Bone marrow (tissue), 2 donors: ENCODE measurements at places on chromosomes 7 and 10.

GRCh38 chr7:17745610-17746009 lies 194.7 kb downstream of the SNX13 start:
- no peak for DNase-seq

DNA sequence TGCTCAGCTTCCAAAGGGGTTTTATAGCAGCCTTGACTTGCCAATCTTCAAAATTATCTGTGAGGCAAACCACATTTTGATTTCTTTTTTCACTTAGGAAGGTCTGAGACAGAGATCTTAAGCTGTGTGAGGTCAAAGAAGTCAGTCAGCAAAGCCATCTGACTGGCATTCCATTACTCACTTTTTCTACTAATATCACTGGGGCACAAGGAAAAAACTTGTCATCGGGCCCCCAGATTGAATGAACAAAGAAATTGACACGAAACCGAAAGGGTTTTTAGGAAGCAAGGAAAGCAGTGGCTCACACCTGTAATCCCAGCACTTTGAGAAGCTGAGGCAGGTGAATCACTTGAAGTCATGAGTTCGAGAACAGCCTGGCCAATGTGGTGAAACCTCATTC lies 78.5 kb upstream of the FRMD4A start:
- no peak for DNase-seq

- no peak for DNase-seq
These were observed 30.6 kb downstream of the FAM237B start for GRCh38 chr7:90290244-90291113.

DNA sequence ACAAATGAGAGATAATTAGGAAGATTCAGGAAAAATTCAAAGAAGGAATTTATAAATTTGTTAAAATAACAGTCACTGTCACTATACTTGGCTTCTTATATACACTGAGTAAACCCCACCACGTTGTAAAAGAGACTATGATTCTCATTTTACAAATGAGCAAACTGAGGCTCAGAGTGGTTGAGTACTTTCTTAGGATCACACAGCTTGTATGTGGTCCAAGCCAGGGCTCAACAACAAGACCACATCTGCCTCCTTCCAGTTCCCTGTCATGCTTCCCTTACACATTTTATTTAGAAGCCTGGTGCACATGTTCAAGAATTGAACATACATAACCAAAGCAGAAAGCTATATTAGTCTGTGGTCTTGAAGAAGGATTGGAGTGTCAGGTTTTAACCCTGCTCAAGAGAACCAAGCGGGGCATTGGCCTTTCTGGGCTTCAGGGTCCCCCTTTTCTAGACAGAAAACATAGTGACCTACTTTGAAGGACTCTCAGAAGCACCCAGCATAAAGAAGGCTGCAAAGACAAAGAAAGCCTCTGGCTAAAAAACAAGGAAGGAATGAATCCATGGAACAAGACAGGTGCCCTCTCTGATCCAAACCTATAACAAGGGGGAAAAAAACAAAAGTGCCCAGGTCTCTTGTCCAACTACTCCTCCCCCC lies 846 bp downstream of the MRLN start:
- DNase-seq = no peak

- DNase-seq = no peak
These were observed 183.5 kb downstream of the POM121L12 start for GRCh38 chr7:53218730-53219504.

DNA sequence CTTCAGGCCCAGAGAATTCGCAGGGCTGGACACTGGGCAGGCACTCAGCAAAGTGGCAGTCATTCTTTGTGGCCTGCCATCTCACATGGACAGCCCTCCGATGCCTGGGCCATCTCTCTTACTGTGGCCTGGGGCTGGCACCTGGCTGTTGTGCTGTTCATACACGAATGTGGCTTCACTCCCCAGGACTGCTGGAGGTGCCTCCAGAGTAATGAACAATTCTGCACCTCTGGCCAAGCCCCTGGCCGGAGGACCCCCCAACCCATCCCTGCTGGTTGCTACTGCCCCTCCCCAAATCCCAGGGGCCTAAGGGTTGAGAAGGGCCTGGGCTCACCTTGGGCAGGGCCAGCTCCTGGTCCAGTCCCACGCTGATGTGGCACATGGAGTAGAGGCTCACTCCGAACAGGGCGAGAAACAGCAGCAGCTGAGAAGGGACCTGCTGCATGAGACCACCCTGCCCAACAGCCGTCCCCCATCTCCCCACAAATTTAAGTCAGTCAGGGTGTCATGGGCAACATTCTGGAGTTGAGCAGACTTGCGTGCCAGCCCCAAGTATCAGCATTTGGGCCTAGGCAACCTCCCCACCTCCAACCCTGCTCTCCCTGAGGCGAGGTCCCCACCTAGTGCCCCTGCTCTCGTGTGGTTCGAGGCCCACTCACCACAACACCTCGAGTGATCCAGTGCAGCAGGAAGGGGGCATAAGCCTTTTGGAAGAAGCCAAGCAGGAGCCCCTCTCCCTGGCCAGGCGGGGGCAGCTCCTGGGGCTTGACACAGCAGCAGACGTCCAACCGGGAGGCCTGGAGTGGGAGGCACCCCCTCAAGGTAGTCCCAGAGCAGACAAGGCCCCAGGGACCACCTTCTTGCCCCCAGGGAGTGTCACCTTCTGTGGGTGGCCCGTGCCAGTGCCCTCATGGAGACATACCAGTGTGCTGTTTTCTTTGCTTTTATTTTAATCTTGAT lies 9.4 kb downstream of the NPC1L1 start:
- DNase-seq = no peak

GRCh38 chr7:55173671-55174070 lies 154.9 kb downstream of the EGFR start:
- DNase-seq = no peak

DNA sequence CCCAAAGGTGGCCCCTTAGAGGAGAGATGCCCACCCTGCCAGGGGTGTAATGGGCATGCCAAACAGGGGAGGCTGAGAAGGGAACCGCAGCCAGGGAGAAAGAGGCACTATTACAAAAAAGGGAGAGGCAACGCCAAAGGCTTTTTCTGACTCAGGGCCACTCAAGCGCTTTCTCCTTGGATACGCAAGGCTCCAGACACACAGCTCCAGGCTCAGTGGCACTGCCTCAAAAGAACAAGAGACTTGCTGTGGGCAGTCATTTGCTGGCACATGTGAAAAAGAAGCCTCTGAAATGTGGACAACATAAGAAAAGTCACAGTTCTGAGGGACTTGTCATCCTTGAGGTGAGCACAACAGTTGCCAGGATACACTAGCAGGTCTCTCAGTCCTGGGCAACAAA lies 128.4 kb downstream of the DGKI start:
- DNase-seq = no peak

GRCh38 chr10:79144351-79145173 lies 75.8 kb downstream of the ZMIZ1 start:
- no peak for DNase-seq

DNA sequence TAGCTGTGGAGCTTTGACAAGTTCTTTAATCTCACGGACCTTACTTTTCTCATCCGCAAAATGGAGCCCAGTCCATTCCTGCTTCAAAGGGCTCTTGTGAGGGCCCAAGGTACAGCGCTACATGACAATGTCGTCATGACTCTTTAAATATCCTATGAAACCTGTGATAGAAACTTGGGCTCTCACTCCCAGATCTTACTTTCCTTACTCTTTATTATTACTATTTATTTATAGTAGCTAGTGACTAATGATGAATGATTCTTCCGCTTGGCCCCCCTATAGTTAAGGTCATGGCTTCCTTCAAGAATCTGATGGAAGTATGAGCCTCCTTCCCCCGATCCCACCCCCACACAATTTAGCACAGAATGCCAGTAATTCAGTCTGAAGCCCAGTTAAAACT lies 41.9 kb downstream of the RBM20 start:
- no peak for DNase-seq

DNA sequence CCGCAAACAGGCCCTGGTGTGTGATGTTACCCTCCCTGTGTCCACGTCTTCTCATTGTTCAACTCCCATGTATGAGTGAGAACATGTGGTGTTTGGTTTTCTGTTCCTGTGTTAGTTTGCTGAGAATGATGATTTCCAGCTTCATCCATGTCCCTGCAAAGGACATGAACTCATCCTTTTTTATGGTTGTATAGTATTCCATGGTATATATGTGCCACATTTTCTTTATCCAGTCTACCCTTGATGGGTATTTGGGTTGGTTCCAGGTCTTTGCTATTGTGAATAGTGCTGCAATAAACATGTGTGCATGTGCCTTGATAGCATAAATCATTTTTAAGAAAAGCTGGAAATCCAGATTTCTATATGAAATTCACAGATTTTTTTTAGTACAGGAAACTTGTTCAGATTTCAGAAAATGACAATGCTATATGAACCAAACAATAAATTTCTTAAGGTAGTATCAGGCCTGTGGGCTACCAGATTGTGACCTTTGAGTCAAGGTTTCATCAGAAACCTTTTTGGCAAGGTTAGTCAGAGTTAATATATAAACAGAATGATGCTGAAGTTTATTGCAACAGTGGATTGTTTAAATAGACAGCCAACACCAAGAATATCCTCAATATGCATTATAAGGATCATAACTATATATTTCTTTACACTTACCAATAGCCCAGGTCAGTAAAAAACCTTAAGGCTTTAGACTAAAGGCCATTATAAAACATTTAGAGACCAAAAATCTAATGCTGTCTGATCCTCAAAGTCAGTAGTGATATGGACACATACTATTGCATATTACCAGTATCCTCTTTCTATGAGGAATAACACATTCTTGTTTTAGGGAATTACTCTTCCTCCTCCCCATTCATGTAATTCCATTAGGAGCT lies 68.7 kb upstream of the PAPSS2 start:
- DNase-seq = no peak

GRCh38 chr7:137715121-137715520 lies 131.7 kb downstream of the DGKI start:
- no peak for DNase-seq

GRCh38 chr7:135842446-135843179 lies 94.0 kb upstream of the FAM180A start:
- no peak for DNase-seq
